ENCODE measurements at places on chromosomes 12 and 14.

DNA sequence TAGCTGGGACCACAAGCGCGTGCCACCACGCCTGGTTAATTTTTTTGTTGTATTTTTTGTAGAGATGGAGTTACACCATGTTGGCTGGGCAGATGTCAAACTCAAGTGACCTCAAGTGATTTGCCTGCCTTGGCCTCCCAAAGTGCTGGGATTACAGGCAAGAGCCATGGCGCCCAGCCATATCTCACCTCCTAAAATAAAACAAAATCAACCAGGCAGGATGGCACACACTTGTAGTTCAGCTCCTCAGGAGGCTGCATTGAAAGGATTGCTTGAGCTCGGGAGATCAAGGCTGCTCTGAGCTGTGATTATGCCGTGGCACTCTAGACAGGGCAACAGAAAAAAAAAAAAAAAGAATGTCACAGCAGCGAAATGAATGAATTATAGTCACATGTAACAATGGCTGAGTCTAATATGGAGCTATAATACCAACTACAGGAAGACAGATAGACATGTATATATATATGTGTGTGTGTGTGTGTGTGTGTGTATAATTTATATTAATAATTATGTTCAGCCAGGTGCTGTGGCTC lies 19.3 kb upstream of the TMEM120B start:
- no peak for DNase-seq

GRCh38 chr14:100604709-100605108 lies 17.5 kb upstream of the BEGAIN start:
- no peak for DNase-seq

DNA sequence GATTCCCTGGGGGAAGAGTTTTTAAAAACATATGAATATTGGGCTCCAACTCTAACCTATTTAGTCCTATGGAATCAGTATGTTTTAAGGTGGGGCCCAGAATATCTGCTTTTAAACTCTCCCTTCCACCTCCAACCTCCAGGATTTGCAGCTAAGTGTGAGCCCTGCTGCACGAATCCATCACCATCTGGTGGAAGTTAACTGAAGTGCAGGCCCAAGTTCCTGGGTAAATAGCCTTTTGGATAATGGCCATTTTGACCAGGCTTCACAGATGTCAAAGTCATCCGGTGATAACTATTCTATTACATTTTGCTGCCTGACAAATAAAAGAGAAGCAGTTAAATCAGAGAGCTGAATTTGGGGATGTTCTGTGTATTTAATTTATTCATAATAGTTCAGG lies 58.1 kb upstream of the RMST start:
- no peak for DNase-seq

DNA sequence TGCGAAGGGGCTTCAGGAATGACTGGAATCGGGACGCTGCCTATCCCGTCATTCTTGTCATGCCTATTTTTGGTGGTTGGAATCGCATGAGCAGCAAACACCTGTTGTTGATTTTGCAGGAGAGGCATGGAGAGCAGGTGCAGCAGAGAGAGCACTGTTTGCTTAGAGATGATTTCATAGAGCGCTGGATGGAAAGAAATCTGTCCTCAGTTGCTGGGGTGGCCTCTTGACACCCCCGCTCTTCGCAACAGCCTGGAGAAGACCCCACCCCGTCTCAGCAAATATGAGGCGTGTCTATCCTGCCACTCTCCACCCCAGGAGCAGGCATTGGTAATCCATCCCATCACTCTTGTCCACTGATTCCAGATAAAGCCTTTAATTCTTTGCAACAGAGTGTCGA lies 19.3 kb upstream of the NCOR2 start:
- DNase-seq: no peak

DNA sequence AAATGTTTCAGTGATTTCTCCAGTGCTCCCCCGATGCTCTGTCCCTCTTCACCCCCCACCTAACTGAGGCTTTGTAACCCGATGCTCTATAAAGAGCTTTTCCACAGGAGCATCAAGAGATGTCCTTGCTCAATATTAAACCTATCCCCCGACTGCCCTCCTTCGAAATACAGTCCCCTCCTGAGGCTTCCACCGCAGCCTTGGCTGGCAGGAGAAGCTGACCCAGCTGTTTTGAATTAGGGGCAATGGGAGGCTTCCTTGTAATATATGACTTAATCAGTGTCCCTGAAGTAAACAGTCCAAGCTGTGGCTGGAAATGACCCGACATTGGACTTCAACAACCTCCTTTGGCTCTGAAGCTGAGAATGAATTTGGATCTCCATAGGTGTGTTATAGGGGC lies 62.4 kb downstream of the TMEM30B start:
- DNase-seq: no peak

GRCh38 chr14:72962829-72963312 lies 36.6 kb downstream of the DCAF4 start:
- DNase-seq: no peak

DNA sequence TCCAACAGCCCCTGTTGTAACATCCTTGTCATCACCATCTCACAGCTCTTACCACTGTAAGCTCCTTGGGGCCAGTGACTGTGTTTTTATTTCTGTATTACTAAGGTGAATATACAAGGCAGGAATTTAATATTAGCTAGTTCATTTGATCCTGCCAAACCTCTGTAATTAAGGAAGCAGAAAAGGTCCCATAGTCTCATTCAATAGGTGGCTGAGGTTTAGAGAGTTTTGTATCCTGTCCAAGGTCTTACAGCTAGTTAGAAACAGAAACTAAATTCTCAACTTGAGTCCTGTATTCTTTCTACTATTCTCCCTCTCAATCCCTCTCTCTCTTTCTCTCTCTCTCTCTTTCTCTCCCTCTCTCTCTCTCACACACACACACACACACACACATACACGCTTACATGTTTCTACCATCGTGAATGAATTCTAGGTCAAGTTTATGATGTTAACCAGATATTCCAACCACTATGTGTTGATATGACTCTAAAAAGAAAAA lies 543 bp upstream of the GLIPR1 start:
- no peak for DNase-seq

DNA sequence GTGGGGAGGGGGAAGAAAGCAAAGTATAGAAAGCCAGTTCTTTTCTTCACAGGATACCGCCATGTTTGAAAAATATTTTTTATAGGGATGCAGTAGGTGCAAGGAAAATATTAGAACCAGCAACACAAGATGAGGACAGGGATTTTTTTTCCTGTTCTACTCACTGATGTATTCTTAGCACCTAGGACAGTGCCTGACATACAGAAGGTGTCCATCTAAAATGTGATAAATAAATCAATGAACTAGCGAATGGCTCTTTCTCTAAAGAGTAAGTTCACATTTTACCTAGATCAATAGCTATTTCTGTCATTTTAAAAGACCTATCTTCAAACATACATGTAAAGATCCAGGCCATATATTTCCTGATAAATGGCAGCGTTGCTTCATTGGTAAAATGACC lies 18.8 kb downstream of the EGLN3 start:
- DNase-seq: no peak

- no peak for DNase-seq
Observed at GRCh38 chr14:93185349-93185720, 218 bp downstream of the LYSET start.

DNA sequence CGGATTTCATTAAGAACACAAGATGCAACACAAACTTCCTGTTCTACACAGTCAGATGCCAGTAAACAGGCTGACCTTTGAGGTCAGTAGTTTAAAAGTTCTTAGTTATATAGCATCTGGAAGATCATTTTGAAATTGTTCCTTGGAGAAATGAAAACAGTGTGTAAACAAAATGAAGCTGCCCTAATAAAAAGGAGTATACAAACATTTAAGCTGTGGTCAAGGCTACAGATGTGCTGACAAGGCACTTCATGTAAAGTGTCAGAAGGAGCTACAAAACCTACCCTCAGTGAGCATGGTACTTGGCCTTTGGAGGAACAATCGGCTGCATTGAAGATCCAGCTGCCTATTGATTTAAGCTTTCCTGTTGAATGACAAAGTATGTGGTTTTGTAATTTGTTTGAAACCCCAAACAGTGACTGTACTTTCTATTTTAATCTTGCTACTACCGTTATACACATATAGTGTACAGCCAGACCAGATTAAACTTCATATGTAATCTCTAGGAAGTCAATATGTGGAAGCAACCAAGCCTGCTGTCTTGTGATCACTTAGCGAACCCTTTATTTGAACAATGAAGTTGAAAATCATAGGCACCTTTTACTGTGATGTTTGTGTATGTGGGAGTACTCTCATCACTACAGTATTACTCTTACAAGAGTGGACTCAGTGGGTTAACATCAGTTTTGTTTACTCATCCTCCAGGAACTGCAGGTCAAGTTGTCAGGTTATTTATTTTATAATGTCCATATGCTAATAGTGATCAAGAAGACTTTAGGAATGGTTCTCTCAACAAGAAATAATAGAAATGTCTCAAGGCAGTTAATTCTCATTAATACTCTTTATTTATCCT lies 13.5 kb downstream of the PTGER2 start:
- no peak for DNase-seq

DNA sequence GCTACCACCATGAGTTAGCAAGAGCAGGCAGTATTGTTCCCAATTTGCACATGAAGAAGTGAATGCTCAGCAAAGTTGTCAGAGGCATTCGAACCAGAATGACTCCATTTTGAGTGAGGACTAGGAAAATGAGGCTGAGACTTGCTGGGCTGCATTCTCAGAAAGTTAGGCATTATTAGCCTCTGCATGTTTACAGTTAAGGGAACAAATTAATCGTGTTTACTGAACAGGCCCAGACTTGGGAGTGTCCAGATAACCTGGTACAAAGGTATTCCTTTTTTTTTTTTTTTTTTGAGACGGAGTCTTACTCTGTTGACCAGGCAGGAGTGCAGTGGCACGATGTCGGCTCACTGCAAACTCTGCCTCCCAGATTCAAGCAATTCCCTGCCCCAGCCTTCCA lies 22.5 kb upstream of the VWF start:
- no peak for DNase-seq

- DNase-seq: no peak
Observed at GRCh38 chr12:94290353-94290752, 142.0 kb downstream of the PLXNC1 start.

GRCh38 chr14:51967521-51967920 lies 21.8 kb upstream of the RTRAF start:
- no peak for DNase-seq

DNA sequence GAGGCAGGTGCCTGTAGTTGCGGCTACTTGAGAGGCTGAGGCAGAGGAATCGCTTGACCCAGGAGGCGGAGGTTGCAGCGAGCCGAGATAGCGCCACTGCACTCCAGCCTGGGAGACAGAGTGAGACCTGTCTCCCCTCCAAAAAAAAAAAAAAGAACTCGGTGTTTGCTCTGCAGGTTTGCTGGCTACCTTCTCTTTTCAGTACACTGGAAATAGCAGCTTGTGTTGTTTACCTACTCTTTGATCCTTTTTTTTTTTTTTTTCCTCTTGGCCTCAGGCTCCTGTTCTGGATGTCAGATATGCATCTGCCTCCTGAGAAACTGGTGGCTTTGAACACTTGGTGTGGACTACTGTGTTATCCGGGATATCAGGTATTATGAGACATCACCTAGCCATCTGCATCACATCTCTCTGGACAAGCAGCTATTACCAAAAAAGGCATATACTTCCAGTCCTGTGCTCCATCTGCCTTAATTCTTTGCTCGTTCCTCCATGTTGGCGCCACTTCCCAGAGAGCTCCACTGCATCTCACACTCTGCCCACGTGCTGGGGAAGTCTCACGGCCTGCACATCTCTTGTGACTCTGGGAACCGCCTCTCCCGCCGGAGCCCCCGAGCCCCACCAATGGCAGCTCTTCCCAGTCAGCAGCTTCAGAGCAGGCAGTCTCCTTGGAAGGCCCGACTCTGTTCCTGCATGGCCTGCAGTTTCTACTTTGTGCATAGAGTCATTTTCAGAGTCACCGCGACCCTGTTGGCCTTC lies 50.9 kb upstream of the TRAF3 start:
- no peak for DNase-seq

GRCh38 chr12:24950231-24950834 lies 1.4 kb upstream of the BCAT1 start:
- no peak for DNase-seq

DNA sequence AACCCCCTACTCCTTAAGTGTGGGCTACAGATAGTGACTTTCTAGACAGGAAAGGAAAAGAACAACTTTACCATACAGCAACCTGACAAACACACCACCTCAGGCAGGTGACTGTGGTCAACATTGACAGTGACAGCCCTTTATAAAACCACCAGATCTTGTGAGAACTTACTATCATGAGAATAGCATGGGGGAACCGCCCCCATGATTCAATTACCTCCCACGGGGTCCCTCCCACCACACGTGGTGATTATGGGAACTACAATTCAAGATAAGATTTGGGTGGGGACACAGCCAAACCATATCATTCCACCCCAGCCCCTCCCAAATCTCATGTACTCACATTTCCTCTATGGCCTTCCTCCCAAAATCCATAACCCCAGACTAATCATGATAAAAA lies 16.3 kb downstream of the OR10P1 start:
- no peak for DNase-seq

- no peak for DNase-seq
Observed at GRCh38 chr12:132488127-132489077, 1.5 kb upstream of the FBRSL1 start.

GRCh38 chr14:104826861-104827176 lies 25.9 kb downstream of the ZBTB42 start:
- no peak for DNase-seq

DNA sequence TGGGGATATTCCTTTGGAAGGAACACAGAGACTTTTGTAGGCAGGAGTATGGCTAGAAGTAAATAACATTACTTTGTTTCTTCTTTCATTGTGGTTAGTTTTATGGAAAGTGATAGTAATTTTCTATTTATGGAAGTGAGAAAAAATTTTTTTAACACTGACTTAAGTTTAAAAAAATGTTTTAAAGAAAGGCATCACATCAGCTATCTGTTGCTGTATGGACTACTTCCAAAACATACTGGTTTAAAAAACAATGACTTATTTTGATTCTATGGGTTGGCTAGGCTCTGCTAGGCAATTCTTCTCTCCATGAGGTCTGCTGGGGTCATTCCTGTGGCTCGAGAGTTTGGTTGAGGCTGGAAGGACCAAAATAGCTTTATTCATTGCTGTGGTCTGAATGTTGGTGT lies 31.7 kb upstream of the SLC38A2 start:
- no peak for DNase-seq

DNA sequence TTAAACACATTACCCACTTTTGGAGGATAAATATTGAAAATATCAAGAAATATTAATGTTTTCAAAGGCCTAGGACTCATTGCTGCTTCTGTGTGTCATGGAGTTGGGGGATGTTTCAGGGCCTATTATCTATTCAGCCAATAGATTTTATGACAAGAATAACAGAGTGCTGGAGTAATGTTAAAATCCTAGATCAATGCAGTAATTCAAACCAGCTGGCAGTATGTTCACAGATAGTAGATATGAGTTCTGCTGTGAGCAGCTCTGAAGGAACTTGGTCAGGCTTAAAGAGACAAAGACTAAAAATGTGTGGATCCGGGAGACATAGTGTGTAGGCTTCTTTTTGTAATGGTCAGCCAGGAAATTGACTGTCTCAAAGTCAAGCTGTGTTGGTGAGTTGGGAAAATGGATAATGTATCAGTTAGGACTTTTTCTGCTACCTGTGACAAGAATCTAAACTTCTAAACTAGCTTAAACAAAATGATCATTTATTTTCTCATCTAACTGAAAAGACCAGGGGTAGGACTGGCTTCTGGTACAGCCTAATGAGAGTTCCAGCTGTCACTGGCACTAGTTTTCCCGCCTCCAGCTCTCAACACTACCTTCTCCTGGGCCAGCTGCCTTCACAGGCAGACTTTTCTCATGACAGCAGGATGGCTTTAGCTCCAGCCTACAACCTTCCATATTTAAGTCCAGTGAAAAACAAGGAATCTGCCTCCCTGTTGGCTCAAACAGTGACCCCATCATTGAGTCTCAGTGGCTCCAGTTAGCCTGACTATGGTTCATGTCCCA lies 16.3 kb upstream of the POLR3B start:
- no peak for DNase-seq

All from stimulated activated CD8-positive, alpha-beta memory T cell treated with anti-CD3 and anti-CD28 coated beads, Interleukin-4, amount 100 ng/mL, for 4 hours (primary cell).